ENCODE measurements at places on chromosomes 5 and 9. TPM values are rescaled to one million over a fixed set of nuclear protein-coding genes. Genes with fewer than 3 reads are reported as not detected.

- DNase-seq, result no peak
These were observed 139.8 kb upstream of the SPEF2 start for GRCh38 chr5:35477911-35478310.

The QRFP gene
- not detected for total RNA-seq

The NEUROG1 gene
- not detected for total RNA-seq

The SLC34A1 gene
- total RNA-seq, result 0.15 TPM
